ENCODE measurements at places on chromosomes 1 and 21.

GRCh38 chr1:51957618-51958017 lies 32.9 kb downstream of the RAB3B start:
- no peak for DNase-seq

- DNase-seq = no peak
Measured at GRCh38 chr1:25971066-25971810, 26.6 kb downstream of the PAFAH2 start.

DNA sequence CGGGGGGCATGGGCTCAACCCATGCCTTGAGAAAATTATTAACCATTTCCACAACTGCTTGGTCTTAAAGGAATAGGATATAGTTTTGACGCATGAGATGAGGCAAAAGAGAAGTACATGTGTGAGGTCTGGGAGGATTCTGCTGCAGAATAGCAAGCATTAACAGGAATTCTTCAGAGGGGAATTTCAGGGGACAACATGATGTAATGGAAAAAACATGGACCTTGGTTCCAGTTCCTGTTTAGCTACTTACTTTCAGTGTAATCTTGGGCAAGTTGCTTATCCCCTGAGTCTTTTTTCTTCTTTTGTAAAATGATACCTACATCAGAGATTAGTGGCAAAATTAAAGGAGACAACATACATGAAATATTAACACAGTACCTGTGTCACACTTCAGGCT lies 85.6 kb downstream of the PRRX1 start:
- no peak for DNase-seq

- DNase-seq = no peak
Measured at GRCh38 chr1:116066868-116067565, 44.2 kb upstream of the MAB21L3 start.

GRCh38 chr1:18062185-18062584 lies 45.4 kb upstream of the IGSF21 start:
- DNase-seq = no peak

DNA sequence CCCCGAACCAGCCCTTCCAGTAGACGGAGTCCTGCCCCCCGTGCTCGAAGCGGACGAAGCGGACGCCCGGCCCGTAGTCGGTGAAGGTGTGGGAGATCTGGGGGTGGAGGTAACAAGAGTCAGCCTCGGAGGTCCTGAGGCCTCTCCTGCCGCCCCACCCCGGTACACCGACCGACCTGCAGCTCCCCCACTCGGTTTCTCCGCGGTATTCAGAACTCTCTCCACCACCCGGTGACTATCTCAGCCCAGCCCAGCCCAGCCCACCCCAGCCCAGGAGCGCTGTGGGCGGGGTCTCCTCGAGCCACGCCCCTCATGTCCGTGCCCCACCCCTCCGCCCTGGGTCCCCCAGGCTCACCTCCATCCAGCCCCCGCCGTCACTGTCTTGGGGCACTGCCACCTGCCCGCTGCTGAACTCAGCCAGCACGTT lies 5.5 kb downstream of the FBXO2 start:
- no peak for DNase-seq

DNA sequence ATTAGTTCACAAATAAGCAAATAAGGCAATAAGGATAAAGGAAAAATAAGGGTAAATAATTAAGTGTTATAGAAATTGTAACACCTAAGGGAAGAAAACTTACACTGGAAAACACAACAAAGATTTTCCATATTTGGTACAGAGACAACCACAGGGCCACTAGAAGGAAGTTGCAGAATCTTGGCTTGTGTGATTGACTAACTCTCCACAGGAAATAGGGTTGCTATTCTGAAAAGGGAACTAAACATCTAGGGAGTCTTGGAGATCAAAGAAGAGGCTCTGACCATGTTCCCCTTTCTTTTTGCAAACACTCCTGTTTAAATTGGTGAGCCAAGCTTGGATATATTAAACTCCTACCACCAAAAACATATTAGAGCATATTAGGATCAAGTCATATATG lies 59.1 kb downstream of the APCS start:
- DNase-seq = no peak

- no peak for DNase-seq
Measured at GRCh38 chr1:17520041-17520440, 19.5 kb upstream of the ARHGEF10L start.

- no peak for DNase-seq
Measured at GRCh38 chr1:153612755-153613331, at the start of gene S100A16. S100A16 (minus strand) TSS chr1:153613137; CDS start chr1:153608151, 4,986 bp downstream.

- DNase-seq = no peak
Measured at GRCh38 chr1:183515002-183515689, 42.8 kb downstream of the SMG7 start.

DNA sequence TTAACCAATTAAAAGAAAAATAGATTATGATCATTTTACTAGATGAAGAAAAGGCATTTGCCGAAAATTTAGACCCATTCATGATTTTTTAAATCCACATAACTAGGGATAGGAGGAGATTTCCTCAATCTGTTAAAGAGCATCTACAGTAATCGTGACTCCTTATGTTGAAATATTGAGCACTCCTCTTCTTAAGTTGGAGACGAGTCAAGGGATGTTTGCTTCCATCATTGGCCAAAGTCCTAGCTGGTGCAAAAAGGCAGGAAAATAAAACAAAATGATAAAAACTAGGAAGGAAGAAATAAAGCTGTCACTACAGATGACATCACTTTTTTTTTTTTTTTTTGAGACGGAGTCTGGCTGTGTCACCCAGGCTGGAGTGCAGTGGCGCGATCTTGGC lies 245.6 kb upstream of the KAZN start:
- no peak for DNase-seq

- no peak for DNase-seq
Measured at GRCh38 chr1:189628857-189629256, 848.8 kb downstream of the BRINP3 start.

GRCh38 chr1:20227704-20228103 lies 41.4 kb upstream of the PLA2G2C start:
- no peak for DNase-seq

DNA sequence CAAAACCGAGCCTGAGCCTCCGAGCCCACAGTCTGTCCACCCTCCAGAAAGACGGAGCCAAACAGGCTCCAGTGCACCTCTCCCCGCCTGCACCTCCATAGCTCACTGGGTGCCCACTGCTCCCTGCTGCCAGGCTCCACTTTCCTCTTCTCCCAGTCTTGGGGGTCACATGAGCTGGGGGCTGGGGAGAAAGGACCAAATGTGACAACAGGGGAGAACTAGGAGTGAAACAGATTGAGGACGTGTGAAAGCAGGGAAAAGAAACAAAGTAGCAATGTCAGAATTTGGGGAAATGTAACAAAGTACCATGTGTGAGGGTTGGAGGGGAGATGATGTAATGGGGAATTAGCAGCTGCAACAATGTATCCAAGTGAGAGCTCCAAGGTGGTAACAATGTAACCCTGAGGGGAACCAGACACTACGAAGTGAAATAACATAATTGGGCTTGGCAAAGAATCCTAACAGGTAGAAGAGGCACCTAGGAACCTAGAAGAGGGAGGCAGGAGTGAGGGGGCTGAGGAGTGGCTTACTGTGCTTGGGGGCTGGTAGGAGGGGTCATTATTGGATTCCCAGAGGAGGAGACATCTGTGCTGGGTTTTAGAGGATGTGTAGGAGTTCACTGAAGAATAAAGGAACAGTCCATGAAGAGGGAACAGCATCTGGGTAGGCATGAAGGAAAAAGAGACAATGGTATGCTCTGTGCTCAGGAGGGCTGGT lies 12.5 kb downstream of the SDC3 start:
- DNase-seq = no peak

- peak; percentile 5 for DNase-seq
Measured at GRCh38 chr1:113811156-113811887, 954 bp downstream of the RSBN1 start.

DNA sequence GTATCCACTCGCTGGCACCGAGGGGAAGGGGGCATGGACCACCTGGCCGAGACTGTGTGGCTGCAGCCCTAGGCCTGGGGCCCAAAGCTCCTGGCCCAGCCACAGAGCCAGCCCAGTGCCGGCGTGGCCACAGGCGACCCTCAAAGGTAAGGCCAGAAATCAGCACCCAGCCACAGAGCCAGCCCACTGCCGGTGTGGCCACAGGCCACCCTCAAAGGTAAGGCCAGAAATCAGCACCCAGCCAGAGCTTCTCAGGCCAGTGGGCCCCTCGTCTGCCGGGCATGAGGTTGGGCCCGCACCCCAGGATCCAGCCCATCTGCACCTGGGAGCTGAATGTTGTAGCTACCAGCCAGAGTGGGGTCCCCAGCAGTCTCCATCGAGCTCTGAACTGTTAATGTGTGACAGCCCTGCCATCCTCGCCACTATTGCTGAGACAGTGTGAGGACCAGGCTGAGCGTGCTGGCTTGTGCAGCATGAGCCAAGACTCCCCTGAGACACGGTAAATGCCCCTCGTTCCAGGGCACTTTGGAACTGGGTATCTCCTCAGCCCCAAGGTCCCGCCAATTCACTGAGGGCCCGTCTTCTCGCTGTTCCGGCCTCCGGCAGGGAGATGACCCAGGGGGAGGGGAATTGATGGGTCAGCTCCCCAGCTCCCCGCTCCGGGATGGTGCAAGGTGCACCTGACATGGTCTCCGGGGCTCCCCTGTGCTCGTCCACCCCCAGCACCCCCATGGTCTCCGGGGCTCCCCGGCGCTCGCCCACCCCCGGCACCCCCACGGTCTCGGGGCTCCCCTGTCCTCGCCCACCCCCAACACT lies 4.7 kb upstream of the FTCD start:
- DNase-seq = peak; percentile 12

DNA sequence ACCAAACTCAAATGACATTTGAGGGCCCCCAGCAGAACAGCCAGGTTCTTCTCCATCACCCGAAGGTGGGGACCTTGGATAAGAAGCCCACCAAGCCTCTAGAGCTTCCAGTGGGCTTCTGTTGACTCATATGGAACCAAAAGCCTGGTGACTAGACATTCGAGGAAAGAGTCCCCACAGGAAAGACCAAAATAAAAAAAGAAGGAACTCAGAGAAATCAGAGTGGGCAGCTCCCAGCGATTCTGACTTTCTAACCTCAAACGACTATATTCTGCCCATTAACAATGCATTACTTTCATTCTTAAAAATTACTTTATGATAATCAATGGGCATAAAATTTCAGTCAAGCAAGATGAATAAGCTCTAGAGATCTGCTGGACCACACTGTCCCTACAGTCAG lies 9.6 kb upstream of the CHIT1 start:
- DNase-seq = no peak

All from T-cell (primary cell).